ENCODE measurements at places on chromosomes 7 and 10.
A peak's percentile ranks its signal among the peaks of the same experiment; 100 is the strongest.

DNA sequence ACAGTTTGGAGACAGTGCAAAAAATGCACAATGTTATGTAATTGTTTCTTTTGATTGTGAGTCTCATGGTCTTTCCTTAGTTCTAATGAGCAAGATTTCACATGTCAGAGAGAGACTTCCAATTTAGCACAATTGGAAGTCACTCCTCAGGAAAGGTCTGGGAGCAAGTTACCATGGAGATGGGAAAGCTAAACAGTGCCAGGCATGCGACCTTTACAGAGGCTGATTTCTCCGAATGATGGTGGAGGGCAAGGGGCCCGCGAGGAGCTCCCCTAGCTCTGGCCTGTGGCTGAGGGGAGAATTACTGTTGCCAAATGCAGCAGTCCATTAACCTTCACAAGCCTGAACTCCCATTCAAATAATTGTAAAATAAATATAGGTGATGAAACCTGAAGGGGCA is 59.3 kb downstream of the CDCA7L start:
- no peak for DNase-seq

DNA sequence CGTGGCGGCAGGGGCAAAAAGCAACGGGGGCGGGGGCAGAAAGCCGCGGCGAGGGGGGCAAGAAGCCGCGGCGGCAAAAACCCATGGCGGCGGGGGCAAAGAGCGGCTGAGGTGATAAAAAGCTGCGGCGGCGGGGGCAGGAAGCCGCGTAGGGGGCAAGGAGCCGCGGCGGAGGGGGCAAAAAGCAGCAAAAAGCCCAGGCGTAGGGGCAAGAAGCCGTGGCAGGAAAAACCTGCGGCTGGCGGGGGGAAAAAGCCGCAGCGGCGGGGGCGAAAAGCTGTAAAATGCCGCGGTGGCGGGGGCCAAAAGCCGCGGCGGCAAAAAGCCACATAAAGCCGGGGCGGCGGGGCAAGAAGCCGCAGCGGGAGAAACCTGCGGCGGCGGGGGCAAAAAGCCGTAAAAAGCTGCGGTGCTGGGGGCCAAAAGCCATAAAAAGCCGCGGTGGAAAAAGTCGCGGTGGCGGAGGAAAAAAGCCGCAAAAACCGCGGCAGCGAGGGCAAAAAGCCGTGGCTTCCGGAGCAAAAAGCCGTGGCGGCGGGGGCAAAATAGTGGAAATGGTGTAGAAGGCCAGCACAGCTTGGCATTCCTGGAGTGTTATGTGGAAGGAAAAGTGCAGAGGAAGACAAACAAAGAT is 487.8 kb downstream of the ZNF33B start:
- no peak for DNase-seq

DNA sequence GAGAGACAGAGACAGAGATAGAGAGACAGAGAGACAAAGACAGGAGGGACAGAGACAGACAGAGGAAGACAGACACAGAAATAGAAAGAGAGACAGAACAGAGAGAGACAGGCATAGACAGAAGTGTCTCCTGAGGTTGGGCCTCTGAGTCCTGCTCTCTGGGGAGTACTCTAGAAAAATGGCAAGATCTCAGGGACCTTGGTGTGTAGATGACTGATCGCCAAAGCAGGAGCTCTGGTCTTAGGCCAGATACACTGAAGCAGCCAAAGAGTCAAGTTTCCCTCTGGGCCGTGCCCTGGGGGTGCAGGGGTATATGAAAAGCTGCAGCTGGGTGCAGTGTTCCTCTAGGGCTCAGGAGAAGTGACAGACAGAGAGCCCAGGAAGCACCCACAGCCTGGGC is 176.6 kb upstream of the TNS3 start:
- DNase-seq = no peak

GRCh38 chr10:63760708-63761047 is 239.5 kb downstream of the REEP3 start:
- no peak for DNase-seq

- no peak for DNase-seq
Measured at GRCh38 chr10:69628891-69629290, 1.2 kb upstream of the FAM241B start.

- no peak for DNase-seq
Measured at GRCh38 chr7:46494441-46494840, 573.4 kb upstream of the IGFBP3 start.

DNA sequence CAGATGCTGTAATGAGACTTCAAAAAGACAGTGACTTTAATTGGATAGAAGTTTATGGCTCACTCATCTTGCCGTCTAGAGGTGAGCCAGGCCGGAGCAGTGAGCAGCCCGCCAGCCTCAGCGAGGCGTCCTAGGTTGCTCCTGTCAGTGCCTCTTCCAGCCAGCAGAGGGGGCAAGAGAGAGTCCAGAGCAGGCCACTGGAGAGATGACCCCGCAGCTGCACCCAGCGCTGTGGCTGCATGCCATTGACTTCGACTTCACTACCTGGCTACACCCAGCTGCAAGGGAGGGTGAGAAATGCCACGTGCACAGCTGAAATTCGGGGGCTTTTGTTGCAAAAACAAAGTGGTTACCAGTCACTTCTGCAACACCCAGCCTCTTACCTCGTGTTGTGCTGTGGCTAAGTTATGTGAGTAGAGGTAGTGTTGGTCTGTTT is 26.5 kb downstream of the NUB1 start:
- DNase-seq = peak; percentile 38

GRCh38 chr7:19079066-19079465 is 38.4 kb downstream of the TWIST1 start:
- DNase-seq = no peak

GRCh38 chr7:138086563-138087270 is 10.5 kb downstream of the AKR1D1 start:
- DNase-seq = no peak

DNA sequence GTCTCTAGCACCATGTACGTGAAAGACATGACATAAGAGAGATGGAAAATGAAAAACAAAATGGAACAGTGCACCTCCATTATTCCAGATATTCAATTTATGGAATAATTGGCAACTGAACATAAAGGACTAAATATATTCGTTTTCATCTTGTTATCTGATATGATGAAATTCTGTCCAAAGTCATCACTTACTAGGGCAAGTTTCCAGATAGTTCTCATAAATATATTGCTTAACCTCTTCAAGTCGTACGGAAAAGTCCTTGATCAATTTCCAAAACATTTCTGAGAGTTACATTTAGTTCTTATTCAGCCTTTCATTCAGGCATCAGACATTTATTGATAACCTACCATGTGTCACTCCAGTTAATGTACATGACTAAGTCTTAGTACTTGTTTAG is 185.2 kb downstream of the HGF start:
- no peak for DNase-seq

DNA sequence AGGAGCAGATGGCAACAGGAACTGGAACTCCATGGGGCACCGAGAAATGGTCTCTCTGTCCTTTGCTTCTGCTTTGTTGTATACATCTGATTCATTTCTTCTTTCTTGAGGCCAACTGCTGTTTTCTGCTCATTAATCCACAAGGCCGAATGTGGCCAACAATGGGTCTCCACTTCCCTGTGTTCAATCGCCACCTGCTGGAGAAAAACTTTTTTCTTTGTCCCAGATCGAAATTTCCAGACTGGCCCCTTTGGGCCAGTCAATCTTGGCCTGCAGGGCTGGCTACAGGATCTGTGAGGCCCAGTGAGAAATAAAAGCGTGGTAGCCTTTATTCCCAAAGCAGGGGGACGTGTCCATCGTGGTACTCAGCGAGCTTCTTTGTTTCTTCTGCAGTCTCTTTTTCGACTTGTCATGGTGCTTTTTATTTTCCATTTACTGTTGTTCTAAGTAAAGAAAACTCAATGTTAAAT is 58.8 kb downstream of the PARP12 start:
- no peak for DNase-seq

DNA sequence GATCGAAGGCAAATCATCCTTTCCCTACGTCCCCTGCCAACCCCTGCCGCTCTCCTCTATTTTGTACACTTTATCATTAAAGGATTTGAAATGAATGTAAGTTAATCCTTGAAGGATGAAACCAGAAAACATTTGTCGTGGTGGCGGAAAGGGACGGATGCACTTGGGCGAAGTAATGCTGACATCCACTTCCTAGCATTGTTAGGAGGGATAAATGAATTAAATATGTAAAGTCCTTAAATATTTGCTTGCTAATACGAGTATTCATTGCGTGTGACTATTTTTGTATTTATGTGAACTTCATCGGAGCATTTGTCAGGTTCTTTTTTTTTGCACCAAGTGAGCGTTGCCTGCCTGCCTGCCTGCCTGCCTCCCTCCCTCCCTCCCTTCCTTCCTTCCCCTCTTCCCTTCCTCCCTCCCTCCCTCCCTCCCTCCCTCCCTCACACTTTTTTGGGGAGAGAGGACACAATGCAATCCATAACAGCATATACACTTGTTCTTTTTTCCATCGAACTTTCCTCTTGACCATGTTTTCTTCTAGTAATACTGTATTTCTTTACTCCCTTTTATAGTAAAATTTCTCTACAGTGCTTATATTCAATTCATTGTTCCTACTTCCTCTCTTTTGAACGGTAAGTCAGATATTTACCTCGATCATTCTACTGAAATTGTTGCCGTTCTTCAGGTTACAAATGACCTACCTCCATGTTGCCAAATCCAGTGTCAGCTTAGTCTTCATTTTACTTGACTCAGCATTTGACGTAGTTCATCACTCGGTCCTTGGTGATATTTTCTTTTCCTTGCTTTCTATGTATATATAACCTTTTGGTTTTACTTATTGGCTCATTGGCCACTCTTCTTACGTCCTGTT is 831 bp downstream of the CCDC7 start:
- DNase-seq = no peak

GRCh38 chr7:40822861-40823260 is 688.1 kb downstream of the SUGCT start:
- DNase-seq = no peak

DNA sequence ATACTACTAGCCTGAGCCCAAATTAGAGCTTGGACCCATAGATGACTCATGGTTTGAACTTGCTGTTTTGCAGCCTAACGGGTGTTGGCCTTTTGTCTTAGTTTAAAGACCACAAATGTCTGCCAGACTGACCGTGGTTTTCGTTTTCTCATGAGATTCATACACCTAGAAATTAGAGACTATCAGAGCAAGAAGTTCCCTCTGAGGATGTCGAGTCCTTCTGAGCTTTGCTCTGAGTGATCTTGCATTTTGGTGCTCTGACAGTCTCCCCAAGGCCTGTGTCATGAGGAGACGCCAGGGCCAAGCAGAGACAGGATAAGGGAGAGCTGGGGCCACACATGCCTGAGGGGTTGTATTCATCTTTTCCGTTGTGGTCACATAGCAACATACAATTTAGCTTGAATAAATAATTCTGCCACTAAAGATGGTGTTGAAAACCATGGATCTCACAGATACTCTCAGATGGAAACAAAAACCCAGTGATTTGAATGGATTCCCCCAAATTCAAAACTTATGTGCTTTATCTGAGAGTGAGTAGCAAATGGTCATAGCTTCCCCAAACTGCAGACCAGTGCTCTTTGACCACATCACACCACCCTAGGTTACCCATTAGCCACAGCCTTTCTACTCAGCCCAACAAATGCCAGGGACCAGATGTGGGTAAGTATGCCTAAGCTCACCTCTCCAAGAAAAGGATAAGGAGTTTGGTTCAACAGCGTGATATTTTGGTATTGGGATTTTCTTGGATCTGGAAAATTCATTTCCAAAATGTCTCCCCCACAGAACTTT is 762.0 kb upstream of the IGFBP3 start:
- DNase-seq = no peak

GRCh38 chr10:119919826-119920225 is 27.3 kb downstream of the SEC23IP start:
- DNase-seq = no peak

GRCh38 chr10:90743291-90743690 is 114.5 kb downstream of the HTR7 start:
- DNase-seq = no peak

- DNase-seq = no peak
Measured at GRCh38 chr7:38744746-38745145, 113.6 kb upstream of the AMPH start.

DNA sequence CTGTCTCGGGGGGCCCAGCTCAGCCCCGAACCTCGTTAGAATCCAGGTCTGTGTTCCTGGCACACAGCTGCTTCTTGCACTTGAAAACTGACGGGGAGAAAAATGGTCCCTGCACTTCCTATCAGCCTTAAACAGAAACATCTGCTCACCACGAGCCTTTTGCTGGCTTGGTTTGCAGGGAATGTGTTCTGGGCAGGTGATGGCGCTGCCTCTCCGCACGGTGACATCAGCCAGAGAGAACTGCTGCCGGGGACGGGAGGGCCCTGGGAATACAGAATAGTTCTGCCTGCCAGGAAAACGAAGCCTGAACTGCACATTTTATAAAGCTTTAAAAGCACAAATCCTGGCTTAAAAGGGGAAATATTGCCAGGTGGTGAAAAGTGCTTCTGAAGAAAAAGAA is 622.5 kb downstream of the TYW1 start:
- DNase-seq = no peak

DNA sequence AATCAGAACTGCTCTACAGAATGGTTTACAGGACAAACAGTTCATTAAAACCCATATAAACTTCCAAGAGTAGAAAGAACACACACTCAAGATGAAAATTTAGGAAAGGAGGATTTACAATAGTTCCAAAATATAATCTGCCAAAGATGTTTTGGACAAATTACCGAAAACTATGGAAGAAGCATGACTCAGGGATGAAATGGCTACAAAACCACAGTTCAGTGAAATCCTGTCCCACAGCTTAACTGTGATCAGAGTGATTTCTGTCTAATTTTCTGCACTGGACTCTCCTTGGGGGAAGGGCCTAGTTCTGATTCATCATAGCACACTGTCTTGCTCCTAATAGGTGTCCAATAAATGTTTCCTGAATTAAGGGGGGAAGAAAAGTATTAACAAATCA is 82.2 kb downstream of the HIPK2 start:
- DNase-seq = no peak

DNA sequence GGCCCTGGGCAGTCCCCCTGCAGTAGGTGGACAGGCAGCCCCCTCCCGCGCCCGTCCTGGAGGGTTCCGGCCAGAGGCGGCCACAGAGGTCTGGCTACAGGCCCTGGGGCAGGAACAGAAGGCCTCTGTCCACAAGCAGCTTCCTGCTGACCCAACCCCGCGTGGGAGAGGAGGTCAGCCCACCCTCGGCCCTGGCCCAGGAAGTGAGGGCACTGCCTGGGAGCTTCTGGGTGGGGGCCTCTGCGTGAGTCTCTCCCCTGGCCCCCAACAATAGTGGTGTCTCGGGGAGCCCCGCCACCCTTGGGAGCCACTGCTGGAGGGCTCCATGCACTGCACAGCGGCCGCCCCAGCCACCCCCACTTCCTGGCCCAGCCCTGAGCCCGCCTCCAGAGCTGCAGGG is 4.7 kb downstream of the MICALL2 start:
- DNase-seq = no peak

DNA sequence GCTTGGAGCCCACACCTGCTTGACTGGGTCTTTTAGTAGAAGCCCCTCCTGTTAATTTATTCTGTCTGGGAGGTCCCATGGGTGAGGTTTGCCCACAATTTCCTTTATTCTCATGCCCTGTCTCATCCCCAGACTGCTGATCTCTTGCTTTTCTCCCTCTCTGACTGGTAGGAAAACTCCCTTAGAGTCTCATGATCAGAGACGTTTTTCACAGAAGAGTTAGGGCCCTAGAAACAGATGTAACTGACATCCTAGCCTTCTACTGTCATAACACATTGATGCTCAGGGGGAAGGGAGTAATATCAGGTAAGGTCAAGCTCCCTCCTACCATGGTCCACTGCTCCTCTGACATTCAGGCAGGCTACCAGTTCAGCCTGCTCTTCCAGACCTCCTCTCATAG is 43.7 kb upstream of the WASL start:
- no peak for DNase-seq

- no peak for DNase-seq
Measured at GRCh38 chr10:62772186-62772974, 32.1 kb upstream of the ADO start.

GRCh38 chr7:130958846-130959245 is 224.8 kb upstream of the KLF14 start:
- no peak for DNase-seq

- DNase-seq = no peak
Measured at GRCh38 chr10:129854796-129855705, 109.0 kb downstream of the EBF3 start.
